Stimulated activated CD4-positive, alpha-beta T cell treated with anti-CD3 and anti-CD28 coated beads, Interleukin-4, amount 100 ng/mL, for 48 hours (primary cell): ENCODE measurements at places on chromosomes 11 and 22.

DNA sequence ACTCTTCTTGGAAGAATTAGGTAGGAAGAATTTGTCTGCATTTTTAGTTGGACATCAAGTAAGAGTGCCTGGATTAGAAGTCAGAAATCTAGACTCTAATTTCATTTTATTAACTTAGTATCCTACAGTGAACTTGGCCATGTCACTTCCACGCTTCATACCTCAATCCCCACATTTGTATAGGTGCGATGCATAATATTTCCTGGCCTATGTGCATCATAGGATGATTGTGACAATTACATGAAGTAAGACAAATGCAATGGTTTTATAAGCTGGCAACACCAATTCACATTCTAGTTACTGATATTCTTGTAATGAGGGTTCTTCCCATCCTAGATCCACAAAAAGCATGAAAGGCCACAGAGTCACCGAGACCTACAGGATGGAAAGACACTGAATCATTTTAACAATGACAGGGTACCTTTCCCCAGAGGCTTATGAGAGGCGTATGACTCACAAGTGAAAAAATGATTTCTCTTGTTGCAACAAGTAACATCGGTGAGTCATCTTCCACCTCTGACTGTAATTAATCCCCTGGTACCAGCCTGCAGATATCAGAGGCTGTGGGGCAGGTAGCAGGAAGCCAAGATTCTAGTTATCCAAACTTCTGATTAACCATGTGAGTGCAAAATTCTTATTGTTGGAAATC lies 56.0 kb upstream of the OR5AK2 start:
- no peak for DNase-seq

GRCh38 chr11:33490842-33491370 lies 209.7 kb downstream of the C11orf91 start:
- DNase-seq: no peak

- DNase-seq: no peak
Observed at GRCh38 chr11:111334532-111335502, 36.5 kb downstream of the POU2AF3 start.

DNA sequence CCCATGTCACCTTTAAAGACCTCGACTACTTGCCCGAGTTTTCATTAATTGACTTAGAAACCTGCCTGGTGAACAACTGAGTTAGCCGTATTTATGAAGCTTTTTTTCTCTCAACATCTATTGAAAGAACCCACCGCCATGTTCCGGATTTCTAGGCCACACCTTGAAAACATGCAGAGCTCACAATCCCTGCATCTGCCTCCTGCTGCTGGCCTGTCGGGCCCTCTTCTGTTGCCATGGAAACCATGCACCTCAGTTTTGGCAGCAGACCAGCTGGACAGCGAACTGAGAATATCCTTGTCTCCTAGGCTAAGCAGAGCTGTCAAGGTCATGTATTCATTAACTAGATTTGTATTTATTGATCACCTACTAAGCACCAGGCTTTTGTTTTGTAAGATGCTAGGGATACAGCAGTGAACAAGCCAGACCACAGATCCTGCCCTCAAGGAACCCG lies 4.3 kb upstream of the PATZ1 start:
- DNase-seq: no peak

GRCh38 chr11:17986007-17986710 lies 26.7 kb downstream of the SERGEF start:
- DNase-seq: no peak

- DNase-seq: no peak
Observed at GRCh38 chr11:109507331-109507730, 85.3 kb downstream of the C11orf87 start.
